ENCODE measurements at places on chromosomes 12 and 14.

DNA sequence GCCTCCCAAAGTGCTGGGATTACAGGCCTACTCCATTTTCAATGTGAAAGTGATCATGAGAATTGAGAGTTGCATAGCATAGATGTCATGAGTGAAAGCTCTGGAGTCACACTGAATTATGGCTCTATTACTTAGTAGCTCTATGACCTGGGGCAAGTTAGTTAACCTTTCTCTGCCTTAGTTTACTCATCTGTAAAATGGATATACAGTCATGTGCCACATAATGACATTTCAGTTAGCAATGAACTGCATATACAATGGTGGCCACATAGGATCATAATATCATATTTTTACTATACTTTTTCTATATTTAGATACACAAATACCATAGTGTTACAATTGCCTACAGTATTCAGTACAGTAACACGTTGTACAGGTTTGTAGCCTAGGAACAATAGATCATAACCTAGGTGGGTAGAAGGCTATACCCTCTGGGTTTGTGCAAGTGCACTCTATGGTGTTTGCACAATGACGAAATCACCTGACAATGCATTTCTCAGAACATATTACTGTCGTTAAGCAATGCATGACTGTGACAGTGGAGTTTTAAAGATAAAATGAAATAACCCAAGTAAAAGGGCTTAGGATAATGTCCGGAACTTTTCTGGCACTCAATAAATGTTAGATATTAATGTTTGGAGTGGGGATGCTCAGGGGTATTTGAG, 53.1 kb downstream of the ZFYVE26 start:
- DNase-seq = no peak

GRCh38 chr12:9651265-9651729, 18.2 kb upstream of the CLEC2D start:
- DNase-seq = peak; percentile 74

- DNase-seq = no peak
Observed at GRCh38 chr12:34402899-34403705, 380.8 kb downstream of the ALG10 start.

DNA sequence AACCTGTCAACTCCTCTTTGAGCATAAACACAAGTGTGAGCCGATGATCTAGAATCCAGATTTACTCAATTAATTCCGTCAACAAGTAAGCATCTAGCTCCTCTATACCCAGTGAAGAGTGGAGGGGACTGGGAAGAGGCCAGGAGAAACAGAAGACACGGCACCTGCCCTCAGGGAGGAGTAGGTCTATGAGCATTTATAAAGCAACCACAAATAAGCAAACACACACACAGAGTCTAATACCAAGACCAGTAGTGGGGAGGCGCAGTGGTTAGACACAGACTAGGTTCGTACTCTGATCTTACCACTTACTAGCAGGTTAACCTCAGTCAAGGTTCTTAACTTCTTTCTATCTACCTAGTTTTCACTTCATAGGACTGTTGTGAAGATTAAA, 5.9 kb upstream of the FOXN3 start:
- no peak for DNase-seq

DNA sequence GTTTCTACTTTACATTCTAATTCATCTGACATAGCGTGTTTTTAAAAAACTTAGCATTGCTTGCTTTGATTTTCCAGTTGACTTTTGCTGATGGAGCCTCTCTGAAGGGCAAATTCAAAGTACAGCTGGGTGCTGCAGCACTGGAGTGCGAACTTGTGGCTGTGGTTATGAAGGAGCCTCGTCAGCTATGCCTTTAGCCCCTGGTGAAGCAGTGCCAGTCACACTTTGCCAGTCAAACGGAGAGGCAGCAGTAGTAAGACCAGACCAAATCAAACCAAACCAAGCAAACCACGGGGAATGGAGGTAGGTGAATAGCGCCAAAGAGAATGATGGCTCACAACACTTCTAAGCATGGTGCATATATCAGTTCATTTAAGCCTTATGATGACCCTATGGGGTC, 15.1 kb upstream of the SLC38A2 start:
- no peak for DNase-seq

- no peak for DNase-seq
Observed at GRCh38 chr14:35107866-35108265, 13.9 kb downstream of the PPP2R3C start.

- DNase-seq = no peak
Observed at GRCh38 chr12:80442426-80443222, 1.4 kb upstream of the PTPRQ start.

GRCh38 chr12:19800884-19801283, 361.6 kb downstream of the AEBP2 start:
- no peak for DNase-seq

DNA sequence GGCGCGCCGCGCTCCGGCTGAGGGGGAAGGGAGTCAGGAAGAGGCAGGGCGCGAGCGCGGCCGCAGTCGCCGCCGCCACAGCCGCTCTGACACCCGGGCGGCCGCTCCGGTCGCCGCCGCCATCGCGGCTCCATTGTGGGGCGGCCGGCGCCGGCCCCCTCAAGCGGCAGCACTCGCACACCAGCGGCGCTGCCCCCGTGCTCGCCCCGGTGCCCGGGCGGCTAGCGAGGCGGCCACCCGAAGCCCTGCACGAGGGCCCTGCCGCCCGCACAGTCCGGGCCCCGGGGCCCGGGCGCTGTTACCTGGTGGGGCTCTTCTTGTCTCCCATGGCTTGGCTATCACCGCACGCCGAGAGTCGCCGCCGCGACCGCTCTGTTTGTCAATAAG, 202 bp downstream of the YAF2 start:
- DNase-seq = no peak

GRCh38 chr12:128111951-128112350, 155.0 kb upstream of the TMEM132C start:
- DNase-seq = no peak

- no peak for DNase-seq
Observed at GRCh38 chr12:115380546-115381120, 696.7 kb upstream of the TBX3 start.

GRCh38 chr14:52703225-52703624, 3.8 kb upstream of the PSMC6 start:
- DNase-seq = no peak

- no peak for DNase-seq
Observed at GRCh38 chr12:12011880-12012260, 58.9 kb upstream of the BCL2L14 start.

DNA sequence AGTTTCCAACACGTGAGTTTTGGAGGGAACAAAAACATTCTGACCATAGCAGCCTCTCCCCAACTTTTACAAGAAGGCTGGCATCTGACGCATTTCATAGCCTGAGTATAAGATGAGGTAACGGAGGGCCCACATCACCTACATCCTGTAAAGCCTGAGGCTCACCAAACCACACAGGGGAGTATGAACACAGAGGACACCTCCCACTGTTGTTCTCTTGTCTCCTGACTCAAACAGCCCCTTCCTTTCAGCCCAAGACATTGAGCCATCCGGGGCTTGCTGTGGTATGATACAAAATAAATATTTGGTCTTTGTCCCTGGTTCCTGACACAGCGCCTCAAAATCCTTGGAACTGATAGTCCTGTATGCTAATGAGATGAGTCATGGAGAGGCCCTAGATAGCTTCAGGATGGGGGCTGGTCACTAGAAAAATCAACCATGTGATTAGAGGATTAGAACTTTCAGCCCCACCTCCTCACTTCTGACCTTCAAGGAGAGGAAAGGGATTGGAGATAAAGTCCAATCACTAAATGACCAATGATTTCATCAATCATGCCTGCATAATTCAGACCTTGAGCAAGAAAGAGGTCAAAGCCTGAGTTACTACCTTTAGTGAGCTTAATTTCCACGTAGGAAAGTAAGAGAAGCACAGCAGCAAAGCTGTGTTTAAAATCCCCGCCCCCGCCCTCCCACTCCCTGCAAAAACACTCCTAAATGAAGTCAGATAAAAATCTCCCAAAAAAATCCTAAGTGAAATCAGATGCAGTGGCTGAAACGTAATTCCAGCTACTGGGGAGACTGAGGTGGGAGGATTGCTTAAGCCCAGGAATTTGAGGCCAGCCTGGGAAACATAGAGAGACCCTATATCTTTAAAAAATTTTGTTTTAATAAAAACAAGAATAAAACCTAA, 236.4 kb downstream of the PCNX1 start:
- DNase-seq = peak; percentile 43

DNA sequence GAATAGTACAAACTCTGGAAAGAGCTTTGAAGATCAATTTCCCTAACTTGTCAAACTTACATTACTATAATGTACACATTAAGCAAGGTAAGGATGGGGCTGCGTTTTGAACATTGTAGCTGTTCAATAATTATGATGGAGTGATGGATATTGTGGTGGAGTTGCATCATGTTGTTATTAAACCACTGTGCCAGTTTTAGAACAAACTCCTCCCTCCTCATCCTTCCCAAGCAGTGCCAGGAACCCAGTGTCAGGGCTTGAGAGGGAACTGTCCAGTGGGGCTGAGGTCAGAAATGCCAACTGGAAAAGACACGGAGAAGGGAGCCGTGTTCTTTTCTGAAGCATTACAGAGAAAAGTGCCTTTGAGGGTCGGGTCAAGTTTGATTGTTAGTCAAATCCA, 31.9 kb upstream of the PAPOLA start:
- no peak for DNase-seq

- no peak for DNase-seq
Observed at GRCh38 chr14:30885840-30886740, 11.7 kb downstream of the COCH start.

GRCh38 chr12:3131129-3131528, 54.0 kb downstream of the TSPAN9 start:
- DNase-seq = no peak

GRCh38 chr14:31037709-31038221, 11.6 kb upstream of the STRN3 start:
- no peak for DNase-seq

DNA sequence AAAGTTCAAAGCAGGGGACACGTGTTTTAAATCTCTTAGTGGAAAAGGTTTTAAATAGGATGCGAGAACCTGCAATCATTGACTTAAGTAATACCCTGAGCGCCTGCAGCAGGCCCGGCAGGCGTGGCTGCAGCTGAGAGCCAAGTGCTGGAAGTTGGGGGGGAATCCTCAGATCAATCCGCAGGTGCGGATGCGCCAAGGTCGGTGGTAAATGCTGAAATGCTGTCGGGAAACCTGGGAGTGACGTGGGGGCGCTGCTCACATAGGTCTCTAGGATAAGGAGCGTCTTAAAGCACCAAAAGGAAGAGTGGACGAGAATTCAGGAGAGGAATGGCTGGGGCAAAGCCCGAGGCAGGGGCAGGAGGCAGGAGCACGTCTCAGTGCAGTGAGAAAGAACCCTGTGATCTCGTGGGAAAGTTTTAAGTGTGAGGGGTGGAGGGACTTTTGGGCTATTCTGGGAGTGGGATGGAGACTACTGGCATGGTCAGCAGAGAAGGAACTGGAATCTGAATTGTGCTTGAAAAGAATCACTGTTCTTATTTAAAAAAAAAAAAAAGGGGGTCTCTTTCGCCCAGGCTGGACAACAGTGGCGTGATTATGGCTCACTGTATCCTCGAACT, 883 bp upstream of the CDCA4 start:
- DNase-seq = peak; percentile 64

DNA sequence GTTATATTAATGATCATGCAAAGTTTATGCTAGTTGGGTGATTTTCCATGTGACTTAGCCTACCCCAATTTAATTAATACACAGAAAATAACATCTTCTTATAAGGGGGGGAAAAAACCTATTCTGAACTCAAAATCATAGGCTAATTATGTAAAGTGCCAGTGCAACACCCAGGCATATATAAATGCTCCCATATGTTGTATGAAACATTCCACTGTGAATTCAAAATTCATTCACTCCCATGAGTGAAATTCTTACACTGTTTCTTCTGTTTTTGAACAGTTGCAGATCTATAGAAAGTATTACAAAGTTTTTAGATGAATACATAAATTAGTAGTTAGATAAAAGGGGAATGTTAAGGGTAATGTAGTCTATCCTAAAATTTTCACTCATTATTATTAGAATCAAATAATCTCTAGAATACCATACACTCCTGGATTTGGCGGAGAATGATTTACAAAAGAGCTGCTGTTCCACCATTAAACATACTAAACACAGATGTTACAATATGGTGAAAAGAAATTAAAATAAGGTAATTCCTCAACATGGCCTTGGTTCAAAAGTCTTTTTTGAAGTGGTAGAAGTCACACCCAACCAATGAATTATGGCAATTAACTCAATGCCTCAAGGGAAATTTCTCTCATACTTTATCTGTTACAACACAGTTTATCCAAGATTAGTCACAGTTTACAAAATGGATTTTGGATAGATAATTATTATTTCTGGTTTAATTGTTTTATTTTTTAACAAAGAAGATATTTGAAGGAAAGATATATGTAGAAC, 454.1 kb upstream of the FLRT2 start:
- DNase-seq = no peak

DNA sequence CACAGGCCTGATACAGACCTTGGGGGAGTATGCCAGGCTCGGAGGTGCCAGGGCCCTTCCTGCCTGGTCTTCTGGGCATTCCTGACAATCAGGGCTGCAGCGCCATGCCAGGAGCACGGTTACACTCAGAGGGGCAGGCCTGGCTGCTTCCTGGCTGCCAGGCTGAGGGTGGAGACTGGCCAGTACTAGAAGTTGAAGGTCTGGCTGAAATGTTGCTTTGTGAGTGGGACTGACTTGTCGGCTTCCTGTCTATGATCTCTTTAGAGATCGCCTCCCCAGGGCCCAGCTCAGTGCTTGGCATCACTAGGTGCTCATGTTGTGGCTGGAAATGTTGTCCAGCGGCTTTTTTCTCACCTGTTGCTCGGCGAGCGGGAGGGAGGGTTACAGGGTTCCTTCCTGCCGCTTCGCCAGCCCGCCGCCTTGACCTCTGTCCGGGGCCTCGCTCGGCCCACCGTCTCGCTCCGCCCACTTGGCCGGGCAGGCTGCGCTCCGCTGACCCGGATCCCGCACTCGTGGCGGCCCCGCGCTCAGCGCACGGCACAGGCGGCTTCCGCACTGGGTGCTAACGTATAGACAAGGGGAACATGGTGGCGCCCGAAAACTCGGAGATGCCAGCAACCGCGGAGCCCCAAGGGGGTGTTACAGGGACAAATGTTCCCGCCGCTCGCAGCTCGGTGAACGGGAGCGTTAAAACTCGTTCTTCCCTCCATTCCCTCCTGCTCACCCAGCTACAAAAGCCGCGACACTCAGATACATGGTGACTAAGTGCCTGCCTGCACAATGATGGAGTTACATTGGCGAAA, 32.6 kb downstream of the PAPLN start:
- DNase-seq = no peak

DNA sequence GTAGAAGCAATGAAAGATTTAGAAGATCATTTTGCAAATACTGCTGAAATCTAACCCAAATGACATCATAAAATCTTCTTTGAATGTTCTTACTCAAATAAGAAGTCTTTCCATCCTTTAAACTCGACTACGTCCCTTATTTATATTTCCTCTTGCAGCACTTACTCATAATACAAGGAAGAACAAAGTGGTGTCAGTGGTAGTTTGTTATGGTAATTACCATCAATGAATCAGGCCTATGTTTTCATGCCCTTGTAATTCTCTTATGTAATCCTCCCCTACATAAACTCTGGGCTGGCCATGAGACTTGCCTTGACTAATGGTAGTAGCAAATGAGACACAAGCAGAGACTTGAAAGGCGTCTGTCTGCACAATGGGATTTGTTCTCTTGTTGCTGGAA, 17.0 kb downstream of the EEA1 start:
- DNase-seq = no peak

GRCh38 chr12:108090107-108090899, 38.8 kb upstream of the WSCD2 start:
- no peak for DNase-seq

All from activated CD4-positive, alpha-beta T cell treated with anti-CD3 and anti-CD28 coated beads, Interleukin-2, amount 50 U/mL, for 48 hours (primary cell).